Ammon's horn (tissue), 1 donor: ENCODE measurements at places on chromosomes 2 and 18.
A peak's percentile ranks its signal among the peaks of the same experiment; 100 is the strongest.

DNA sequence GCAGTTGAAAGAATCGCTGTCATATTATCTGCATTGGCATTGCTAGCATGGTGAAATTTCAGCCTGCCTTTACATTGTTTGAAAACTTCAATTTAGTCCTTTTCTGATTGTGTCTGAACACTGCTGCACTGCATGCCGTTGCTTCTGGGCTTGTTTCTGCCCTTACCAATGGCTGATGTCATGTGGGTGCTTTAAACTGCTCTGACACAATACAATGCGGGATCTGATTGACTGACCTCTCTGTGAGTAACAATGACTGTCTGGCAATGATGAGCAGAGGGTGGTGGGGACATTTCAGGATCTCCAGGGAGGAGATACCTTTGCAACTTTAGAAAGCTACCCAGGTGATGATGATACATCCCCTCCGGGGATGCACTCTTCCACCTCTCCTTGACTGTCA, 119.5 kb upstream of the ZBTB14 start:
- peak; percentile 69 for DNase-seq

DNA sequence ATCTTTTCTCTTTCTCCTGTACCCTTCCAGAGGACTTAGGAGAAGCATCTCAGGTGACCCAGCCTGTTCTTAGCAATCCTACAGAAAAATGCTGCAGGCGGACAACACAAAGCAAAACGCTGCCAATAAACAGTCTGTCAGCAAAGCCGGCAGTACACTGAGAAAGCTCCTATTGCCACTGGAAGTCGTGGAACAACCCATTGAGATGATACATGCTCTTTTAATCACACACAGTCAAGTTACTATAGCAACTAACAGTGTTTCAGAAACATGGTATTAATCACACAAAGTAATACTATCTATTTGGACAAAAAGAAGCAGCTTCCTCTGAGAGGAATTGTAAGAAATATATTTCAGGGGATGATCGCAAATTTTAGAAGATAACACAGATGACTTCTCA, 10.5 kb downstream of the CTLA4 start:
- DNase-seq: no peak

GRCh38 chr2:233479616-233480489, 86.7 kb downstream of the USP40 start:
- no peak for DNase-seq

DNA sequence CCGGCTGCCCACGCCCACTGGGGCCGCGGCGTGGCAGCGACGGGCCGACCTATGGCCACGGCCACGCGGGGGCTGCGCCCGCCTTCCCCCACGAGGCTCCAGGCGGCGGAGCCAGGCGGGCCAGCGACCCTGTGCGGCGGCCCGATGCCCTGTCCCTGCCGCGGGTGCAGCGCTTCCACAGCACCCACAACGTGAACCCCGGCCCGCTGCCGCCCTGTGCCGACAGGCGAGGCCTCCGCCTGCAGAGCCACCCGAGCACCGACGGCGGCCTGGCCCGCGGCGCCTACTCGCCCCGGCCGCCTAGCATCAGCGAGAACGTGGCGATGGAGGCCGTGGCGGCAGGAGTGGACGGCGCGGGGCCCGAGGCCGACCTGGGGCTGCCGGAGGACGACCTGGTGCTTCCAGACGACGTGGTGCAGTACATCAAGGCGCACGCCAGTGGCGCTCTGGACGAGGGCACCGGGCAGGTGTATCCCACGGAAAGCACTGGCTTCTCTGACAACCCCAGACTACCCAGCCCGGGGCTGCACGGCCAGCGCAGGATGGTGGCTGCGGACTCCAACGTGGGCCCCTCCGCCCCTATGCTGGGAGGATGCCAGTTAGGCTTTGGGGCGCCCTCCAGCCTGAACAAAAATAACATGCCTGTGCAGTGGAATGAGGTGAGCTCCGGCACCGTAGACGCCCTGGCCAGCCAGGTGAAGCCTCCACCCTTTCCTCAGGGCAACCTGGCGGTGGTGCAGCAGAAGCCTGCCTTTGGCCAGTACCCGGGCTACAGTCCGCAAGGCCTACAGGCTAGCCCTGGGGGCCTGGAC, 253.2 kb downstream of the GLI2 start:
- no peak for DNase-seq

DNA sequence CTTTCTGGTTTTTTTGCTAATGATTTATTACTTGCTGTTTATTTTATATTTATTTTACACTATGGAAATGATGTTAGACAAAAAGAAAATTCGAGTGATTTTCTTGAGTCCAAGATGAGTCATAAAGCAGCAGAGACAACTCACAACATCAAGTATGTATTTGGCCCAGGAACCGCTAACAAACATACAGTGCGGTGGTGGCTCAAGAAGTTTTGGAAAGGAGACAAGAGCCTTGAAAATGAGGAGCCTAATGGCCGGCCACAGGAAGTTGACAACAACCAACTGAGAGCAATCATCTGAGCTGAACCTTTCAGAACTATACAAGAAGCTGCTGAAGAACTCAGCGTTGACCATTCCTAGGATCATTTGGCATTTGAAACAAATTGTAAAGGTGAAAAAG, 594.1 kb downstream of the SATB2 start:
- no peak for DNase-seq

DNA sequence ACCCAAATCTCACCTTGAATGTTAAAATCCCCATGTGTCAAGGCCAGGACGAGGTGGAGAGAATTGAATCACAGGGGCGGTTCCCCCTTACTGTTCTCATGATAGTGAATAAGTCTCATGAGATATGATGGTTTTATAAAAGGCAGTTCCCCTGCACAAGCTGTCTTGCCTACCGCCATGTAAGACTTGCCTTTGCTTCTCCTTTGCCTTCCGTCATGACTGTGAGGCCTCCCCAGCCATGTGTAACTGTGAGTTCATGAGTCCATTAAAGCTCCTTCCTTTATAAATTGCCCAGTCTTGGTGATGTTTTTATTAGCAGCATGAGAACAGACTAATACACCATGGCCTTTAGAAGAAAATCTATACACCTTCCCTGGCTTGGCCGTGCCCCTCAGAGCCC, 7.4 kb upstream of the MBP start:
- no peak for DNase-seq

DNA sequence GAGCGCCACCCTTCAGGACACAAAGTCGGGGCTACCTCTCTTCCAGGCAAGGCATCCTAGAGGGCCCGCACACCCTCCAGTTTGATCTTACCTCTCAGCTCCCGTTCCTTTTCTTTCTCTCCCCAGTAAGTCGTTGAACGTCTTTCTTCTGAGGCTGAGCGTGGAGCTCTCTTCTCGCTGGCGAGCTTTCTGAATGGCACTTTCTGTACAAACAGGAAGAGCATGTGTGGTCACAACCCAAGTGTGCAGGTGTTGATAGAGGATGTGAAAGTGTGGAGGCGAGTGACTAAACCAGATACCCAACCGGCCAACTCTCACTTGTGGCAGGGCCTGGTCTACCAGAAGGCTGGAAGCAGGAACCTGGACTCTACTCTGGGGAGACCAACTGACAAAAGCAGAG, at the start of gene AFF3:
Gene AFF3, minus strand, starts transcription at position 198 of the 400 bp plus-strand sequence. CDS start 38,136 bp downstream, outside the sequence.
- peak; percentile 24 for DNase-seq

DNA sequence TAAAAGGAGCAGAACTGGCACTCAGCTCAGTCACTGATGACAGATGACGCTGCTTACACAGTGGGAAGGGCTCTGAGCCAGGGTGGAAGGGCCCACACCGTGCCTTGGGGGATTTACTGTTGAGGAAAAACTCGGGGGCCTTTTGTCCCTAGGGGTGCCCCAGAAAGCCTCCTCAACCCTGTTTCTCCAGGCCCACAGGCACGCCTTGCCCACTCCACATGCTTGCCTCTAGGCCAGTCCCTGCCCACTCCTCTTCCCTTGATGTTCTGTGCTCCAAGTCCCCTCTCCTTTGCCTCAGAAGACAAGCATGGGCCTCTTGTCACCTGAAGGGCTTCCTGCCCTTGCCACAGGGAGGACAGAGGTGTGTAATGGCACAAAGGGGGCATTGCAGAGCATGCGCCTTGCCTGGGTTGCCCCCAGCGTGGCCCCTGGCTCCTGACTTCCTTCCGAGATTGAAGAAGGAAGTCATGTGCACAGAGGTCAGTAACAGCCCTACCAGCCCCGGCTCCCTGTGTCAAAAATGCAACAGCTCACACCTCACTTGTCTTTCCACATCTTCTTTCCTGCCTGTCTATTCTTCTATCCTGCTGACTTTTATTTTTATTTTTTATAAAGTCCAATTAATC, 65.1 kb downstream of the LIPG start:
- DNase-seq: no peak

- no peak for DNase-seq
Measured at GRCh38 chr2:231391981-231392380, 3.5 kb upstream of the B3GNT7 start.

- DNase-seq: no peak
Measured at GRCh38 chr2:112767693-112768330, 3.4 kb upstream of the CKAP2L start.

DNA sequence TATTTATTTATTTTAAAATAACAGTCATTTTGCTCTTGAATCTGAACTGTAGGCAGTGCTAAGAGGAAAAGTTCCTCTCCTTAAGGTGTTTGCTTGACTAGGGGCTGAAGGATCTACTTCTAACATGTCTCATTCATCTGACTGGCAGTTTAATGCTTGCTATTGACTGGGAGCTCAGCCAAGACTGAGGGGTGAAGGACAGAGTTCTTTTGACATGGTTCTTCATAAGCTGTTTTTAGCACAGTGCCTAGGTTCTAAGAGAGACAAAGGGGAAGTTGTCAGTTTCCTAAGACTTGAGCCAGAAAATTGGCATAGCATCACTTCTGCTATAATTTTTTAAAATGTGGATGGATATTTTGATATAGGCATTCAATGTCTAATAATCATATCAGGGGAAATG, 73.0 kb downstream of the COMMD1 start:
- DNase-seq: peak; percentile 80

DNA sequence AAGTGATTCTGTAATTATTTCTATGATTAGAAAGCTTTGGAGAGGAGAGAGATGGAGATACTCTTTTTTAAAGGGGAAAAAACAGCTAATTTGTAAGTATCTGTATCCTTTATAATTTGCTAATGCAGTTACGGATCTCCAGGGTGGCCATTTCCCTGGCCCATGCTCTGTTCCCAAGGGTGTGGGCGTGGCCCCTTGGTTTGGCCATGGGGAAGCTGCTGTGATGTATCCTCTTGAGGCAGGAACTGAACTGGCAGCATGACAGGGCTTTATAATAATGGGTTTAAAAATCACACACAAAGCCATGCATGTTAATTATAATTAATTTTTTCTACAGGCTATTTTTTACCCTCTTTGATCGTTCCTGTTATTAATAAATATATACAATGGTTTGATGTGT, 27.0 kb downstream of the TRAPPC12 start:
- no peak for DNase-seq

DNA sequence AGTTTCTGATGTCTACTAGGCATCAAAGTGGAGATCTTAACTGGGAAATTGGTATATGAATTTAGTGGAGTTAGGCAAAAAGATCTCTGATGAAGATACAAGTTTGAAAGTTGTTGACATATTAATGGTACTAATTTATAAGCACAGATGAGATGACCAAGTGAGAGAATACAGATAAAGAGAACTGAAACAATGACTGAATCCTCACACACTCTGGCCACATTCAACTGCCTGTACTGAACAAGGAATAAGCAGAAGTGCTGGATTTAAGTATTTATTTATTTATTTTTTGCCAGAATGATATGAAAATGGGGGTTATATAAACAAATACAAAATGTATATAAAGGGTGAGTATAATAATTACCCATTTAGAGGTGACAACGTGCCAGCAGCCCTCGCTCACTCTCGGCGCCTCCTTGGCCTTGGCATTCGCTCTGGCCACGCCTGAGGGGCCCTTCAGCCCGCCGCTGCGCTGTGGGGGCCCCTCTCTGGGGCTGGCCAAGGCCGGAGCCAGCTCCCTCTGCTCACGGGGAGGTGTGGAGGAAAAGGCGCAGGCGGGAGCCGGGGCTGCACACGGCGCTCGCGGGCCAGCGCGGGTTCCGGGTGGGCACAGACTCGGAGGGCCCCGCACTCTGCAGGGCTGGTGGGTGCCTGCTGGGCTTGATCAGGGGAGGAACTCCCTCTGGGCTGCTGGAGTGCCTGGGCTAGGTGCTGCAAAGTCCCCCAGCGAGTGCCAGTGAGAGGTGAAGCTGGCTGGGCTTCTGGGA, 1363.9 kb upstream of the CRIM1 start:
- no peak for DNase-seq

GRCh38 chr2:31337197-31337596, 77.3 kb downstream of the XDH start:
- DNase-seq: no peak

- DNase-seq: no peak
Measured at GRCh38 chr2:61995515-61995914, 90.0 kb downstream of the COMMD1 start.

- DNase-seq: no peak
Measured at GRCh38 chr2:225895126-225895525, 495.6 kb downstream of the NYAP2 start.

- DNase-seq: peak; percentile 40
Measured at GRCh38 chr18:48921305-48922225, 29.2 kb downstream of the SMAD7 start.

DNA sequence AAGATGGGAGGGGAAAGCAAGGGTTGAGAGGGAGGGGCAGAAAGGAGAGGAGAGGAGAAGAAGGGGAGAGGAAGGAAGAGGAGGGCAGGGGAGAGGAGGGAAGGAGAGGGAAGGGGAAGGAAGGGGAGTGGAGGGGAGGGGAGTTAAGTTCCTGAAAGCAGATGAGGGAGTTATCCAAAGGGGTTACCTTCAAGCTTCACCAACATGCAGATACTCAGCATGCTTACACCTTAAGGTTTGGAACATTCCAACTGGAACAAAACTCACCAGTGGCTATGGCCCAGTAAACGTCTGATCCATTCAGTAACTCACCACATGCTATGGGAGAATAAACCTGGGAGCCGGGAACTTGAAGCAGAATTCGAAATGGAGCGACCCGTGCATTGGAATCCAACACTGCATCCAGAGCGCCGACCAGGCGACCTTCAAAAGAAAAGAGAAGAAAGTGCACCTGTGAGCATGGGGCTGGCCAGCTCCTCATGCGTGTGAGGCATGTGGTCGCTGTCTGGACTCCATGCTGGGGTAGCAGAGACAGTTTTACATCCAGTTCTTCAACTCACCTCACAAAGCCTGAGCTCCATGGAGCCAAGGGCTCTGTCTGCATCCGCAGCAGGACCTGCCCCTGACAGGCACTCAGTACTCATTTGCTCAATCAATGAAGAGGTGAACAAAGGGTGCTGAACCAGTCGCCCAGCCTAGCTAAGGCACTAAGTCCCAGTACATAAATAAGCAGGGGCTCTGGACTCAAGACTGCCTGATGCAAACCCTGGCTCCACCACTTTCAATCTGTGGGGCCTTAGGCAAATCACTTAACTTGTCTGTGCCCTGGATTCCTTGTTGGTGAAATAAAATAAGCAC, 61.0 kb downstream of the TBC1D8 start:
- DNase-seq: no peak

- DNase-seq: no peak
Measured at GRCh38 chr2:148279216-148279615, 258.3 kb downstream of the MBD5 start.

- DNase-seq: no peak
Measured at GRCh38 chr2:171309455-171310286, 124.1 kb downstream of the METTL8 start.

GRCh38 chr2:41410011-41410410, 637.8 kb upstream of the PKDCC start:
- no peak for DNase-seq
